GM03348 (cell line): ENCODE measurements at places on chromosomes 6 and 20.

DNA sequence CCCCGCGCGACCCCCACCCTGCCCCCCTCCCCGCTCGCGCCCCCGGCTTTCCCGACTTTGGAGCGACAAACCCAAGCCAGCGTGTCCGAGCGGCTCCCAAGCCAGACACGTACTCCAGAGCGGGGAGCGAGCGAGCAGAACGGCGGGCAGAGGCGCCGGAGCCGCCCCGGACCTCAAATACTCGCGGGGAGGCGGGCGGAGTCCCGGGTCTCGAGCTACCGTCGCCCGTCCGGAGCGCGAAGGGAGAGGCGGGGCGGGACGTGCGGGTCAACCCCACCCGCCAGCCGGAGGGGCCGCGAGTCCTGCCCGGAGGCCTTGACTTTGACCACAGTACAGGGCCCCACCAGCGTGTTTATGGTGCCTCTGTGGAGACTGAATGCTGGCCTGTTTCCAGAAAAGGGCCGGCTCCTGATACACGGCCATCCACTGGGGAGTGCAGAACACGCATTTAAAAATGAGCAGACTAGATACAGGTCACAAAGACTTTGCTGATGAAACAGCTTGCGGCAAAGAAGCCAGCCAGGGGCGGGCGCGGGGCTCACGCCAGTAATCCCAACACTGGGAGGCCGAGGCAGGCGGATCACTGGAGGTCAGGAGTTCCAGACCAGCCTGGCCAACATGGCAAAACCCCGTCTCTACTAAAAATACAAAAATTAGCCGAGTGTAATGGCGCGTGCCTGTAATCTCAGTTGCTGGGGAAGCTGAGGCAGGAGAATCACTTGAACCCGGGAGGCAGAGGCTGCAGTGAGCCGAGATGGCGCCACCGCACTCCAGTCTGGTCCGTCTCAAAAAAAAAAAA, at the start of gene SERPINB6:
Gene SERPINB6 (minus strand): TSS at position 148 of the 799 bp plus-strand sequence. CDS start 12,235 bp downstream, outside the sequence.
- DNase-seq, result peak; percentile 87

GRCh38 chr6:2237001-2237400, 8.4 kb downstream of the GMDS start:
- DNase-seq, result peak; percentile 25

GRCh38 chr6:118522422-118522821, 25.7 kb upstream of the PLN start:
- no peak for DNase-seq

- peak; percentile 6 for DNase-seq
Measured at GRCh38 chr6:145086197-145086596, 649.1 kb downstream of the EPM2A start.

GRCh38 chr6:25652007-25652515, at the start of gene SCGN:
Gene SCGN (plus strand): TSS chr6:25652215. CDS start chr6:25652404, 189 bp downstream.
- peak; percentile 84 for DNase-seq
